ENCODE measurements at places on chromosomes 6 and 20.

GRCh38 chr20:9550871-9551270 lies 36.5 kb downstream of the LAMP5 start:
- no peak for DNase-seq

DNA sequence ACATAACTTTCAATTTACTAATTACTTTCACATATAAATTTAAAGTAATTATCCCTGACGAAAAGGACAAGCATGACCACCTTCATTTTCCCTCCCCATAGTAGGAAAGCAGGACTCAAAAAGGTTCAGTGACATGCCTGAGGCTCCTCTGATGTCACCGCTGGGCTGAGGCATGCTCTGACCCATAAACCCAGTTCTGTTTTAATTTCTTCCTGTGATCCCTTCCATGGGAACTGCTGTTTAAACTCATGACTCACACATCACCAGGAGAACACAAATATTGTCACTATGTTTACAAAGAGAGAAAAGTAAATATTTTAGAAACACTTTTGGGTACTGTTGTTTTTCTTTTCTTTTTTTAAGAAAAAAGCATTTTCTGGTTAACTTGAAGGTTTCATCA lies 38.0 kb upstream of the NR2E1 start:
- no peak for DNase-seq

- no peak for DNase-seq
Observed at GRCh38 chr6:129889580-129889979, 28.5 kb upstream of the TMEM244 start.

DNA sequence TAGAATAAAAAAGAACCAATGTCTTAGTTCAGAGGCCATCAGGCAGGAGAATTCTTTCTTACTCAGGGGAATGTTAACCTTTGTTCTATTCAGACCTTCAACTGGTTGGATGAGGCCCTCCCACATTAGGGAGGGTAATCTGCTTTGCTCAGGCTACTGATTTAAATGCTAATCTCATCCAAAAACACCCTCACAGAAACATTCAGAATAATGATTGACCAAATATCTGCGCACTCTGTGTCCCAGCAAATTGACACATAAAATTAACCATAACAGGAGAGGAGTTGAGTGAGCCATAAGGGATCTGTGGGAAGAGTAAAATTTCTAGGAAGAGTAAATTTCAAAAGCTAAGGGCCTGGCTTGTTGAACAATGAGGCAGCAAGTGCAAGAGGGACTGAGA lies 234.0 kb upstream of the PLCB4 start:
- no peak for DNase-seq

- no peak for DNase-seq
Observed at GRCh38 chr20:44917399-44917798, 7.5 kb downstream of the PABPC1L start.

DNA sequence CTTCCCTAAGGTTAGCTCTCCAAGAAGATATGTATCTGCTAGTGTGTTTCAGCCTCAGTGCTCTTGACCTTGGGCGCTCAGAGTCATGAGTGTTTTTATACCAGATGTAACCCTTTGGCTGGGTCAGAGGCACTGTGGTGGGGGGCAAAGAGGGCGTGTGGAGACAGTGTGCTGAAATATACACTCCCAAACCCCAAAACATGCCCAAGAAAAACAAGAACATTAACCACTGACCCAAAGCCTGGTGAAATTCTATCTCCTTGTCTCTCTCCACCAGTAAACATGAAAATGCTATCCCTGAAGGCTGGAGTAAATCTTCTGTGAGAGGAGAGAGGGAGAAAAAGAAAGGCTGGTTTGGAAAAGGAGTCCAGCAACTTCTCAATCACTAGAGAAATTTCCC lies 47.9 kb downstream of the ISM1 start:
- no peak for DNase-seq

DNA sequence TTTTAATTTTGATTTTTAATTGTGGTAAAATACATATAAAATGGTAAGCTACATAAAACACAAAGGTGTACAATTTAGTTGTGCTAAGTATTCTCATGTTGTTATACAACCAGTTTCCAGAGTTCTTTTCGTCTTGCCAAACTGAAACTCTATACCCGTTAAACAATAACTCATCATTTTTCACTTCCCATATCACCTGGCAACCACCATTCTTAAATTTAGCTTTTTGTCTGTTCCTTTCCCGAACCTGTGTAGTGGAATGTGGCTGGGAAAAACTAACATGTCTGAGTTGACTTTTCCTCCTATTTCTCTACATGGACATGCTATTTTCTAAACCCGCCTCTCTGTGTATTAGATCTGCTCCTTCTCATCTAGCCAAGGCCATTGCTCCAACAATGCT lies 27.6 kb downstream of the RPRD1B start:
- DNase-seq = no peak

GRCh38 chr6:123551939-123552707 lies 84.6 kb downstream of the TRDN start:
- no peak for DNase-seq

DNA sequence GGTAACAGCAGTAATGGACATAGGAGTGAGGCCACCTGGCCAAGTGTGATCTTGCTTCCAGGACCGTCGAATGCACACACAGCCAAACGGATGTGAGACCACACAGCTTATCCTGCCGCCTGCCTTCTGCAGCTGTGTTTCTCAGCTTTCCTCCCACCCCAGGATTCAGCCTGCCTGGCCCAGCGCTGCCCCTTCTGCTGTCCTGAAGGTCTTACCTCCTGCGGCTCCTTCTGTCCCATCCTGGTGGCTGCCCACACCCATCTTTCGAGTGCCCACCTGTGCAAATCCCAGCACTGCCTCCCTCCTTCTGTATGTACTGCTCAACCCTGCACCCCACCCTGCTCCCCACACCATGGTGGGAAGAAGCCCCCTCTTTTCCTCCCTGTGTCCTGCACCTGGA lies 49.4 kb upstream of the DACT2 start:
- no peak for DNase-seq

DNA sequence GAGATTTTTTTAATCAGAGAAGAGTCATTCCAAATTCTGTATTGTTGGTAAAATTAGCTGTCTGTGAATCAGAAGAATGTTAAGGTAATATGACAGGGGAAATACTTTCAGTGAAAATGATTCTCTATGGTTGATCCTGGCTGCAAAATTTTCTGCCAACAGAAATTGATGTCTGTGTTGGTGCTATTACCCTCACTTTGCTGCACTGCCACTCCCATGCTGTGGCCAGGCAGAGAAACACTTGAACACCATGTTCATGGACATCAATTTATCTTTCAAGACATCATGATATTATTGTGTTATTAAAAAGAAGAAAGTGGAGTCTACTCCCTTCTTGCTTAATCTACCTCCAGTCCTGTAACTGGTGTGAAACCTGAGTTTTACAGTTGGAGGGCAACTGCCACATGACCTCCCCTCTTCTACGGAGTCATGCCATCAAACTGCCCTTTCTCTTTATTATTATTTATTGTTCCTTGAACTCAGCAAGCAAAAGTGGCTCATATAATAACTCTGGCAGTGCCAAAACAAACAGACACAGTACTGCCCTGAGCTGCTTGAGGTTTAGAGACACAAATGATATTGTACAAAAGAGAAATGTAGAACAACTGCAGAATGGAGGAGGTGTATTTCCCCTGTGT lies 288.0 kb upstream of the JAG1 start:
- DNase-seq = no peak

DNA sequence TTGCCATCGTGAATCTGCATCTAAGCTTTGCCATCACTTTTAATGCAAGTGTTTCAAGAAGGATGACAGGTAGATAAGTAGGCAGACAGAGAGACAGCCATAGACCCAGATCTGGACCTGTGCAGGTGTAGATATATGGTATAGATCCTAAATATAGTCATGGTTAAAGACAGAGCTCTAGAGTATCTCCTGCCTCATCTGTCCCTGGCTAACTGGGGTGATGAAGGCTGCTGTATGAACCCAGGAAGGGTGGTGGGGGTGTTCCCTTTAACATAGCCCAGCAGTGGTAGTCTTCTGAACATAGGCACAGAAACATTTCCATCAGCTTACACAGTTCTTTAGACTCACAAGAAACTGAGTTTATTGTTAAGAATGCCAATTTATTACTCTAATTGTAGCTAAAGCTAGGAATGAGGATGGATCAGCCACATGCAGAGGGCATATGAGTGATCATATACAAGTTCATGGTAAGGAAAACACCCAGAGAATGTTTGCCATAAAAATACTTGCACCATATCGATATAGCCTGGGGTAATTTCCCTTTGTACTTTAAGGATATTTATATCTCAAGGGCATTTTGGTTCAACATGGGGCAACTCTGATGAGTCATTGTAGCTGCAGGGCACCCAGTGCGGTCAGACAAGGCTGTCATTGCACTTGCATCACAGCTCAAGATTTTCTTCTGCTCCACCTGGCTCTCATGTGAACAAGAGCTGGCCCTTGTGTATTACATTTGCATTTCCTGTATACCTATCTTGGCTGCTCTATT lies 587.2 kb downstream of the EPM2A start:
- DNase-seq = no peak

- peak; percentile 5 for DNase-seq
Observed at GRCh38 chr6:6546318-6547109, 42.0 kb upstream of the LY86 start.

DNA sequence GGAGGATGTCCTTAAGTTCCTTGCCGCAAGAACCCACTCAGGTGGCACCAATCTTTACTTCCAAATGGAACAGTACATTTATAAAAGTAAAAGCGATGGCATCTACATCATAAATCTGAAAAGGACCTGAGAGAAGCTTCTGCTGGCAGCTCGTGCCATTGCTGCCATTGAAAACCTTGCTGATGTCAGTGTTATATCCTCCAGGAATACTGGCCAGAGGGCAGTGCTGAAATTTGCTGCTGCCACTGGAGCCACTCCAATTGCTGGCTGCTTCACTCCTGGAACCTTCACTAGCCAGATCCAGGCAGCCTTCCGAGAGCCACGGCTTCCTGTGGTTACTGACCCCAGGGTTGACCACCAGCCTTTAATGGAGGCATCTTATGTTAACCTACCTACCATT lies 191.7 kb downstream of the TRIM27 start:
- DNase-seq = no peak

GRCh38 chr6:11025921-11026635 lies 18.0 kb downstream of the ELOVL2 start:
- no peak for DNase-seq

DNA sequence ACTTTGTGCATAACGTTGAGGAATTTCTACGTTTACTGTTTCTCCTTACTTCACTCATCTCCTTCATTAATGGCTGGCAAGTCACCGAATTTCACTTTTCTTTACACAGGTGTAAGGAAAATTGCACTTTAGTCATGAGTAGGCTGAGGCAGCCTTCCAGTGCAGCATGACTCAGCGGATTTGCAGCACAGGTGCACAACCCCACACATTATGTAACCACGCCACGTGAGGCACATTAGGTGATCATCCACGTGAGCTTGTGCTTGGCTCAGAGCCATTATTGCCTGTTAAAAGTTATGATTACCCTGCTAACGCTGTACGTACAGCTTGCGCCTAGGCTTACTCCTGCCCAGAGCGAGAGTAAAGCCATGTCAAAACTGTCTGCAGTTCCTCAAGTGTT lies 158.8 kb downstream of the NKAIN2 start:
- DNase-seq = no peak

DNA sequence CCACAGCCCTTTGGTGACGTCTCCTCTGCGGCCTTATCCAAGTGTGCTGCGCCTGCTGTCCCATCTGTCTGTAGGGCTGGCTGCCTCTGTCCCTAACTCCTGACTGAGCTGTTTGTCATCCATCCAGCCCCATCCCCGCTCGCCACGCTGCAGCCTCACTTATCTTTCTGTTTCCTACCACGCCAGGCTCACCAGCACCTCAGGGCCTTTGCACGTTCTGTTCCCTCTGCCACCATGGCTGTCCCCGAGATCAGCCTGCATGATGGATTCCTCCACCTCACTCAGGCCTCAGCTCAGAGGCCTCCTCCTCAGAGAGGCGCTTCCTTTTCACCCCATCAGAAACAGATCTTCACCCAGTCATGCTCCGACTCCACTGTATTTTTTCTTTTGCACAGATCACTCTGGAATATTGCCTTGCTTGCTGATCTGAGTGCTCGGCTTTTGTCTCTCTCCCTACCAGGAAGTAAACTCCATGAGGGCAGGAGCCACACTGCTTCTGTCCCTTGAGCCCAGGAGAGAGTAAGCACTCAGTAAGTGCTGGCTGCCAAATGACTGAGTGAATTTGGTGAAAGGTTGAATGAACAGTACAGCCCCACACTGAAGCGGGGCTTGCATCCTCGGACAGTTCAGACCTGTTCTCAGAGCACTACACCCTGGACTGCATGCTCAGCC lies 34.5 kb downstream of the BPIFB1 start:
- no peak for DNase-seq

- DNase-seq = no peak
Observed at GRCh38 chr6:33725891-33726673, 14.6 kb upstream of the UQCC2 start.

DNA sequence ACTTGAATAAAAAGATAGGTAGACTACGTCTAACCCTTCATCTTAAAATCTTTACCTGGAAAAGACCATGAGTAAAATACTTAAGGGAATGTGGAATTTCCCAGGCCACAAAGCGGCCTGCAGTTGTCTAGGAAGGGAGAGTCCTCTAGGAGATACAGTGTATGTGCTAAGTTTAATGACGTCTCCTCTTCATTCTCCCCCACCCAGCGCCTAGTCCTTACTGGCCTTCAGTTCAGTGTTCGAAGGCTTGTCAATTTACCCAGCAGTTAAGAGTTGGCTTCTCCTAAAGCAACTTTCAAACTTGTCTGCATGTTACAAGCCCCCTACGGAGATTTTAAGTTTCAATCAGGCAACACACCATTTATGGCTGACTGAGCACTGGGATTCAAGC lies 35.2 kb downstream of the HFE start:
- no peak for DNase-seq

GRCh38 chr6:105452924-105453756 lies 50.3 kb upstream of the PREP start:
- DNase-seq = no peak

DNA sequence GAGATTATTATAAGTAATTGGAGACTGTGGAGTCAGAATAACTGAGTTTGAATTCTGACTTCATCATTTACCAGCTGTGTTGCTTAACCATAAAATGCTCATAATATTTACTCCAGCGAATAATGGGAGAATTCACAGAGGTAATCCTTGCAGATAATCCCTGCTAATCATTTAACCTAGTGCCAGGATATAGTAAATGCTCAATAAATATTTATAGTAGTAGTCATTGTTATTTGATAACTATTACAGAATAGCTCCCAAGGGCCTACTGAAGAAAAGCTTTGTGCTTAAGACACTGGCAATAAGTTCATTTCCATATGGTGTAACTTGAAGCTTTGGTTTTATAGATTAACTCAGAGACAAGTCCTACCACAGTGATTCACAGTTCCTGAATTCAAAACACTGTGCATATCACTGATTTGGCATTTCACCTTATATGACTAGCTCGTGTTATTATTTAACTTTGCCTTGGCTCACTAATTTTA lies 208.8 kb upstream of the PLCB4 start:
- no peak for DNase-seq
